ENCODE measurements at places on chromosomes 5 and 9. TPM values are rescaled to one million over a fixed set of nuclear protein-coding genes. Genes with fewer than 3 reads are reported as not detected.

The LCN15 gene
- not detected for total RNA-seq

The NEUROG1 gene
- total RNA-seq: not detected

The SIT1 gene
- not detected for total RNA-seq

The LIX1 gene
- total RNA-seq: not detected

The VLDLR gene
- 31.4 TPM for total RNA-seq

The FCN2 gene
- total RNA-seq: not detected

The CCDC183 gene
- total RNA-seq: under 0.01 TPM

The SLC6A3 gene
- total RNA-seq: not detected

The SH3TC2 gene
- 6.0 TPM for total RNA-seq

The AMBP gene
- total RNA-seq: not detected

The VPS13A gene
- 37.8 TPM for total RNA-seq

The BTNL9 gene
- 0.07 TPM for total RNA-seq

The ADCY2 gene
- total RNA-seq: 0.07 TPM

The SLC34A1 gene
- 0.14 TPM for total RNA-seq

The FBP1 gene
- under 0.01 TPM for total RNA-seq

The CDC20B gene
- under 0.01 TPM for total RNA-seq

The NTNG2 gene
- total RNA-seq: not detected

The SEMA4D gene
- 0.68 TPM for total RNA-seq
